ENCODE measurements at places on chromosomes 7 and 10.
A peak's percentile ranks its signal among the peaks of the same experiment; 100 is the strongest.

GRCh38 chr7:29281782-29282541 lies 87.4 kb downstream of the CHN2 start:
- no peak for DNase-seq

DNA sequence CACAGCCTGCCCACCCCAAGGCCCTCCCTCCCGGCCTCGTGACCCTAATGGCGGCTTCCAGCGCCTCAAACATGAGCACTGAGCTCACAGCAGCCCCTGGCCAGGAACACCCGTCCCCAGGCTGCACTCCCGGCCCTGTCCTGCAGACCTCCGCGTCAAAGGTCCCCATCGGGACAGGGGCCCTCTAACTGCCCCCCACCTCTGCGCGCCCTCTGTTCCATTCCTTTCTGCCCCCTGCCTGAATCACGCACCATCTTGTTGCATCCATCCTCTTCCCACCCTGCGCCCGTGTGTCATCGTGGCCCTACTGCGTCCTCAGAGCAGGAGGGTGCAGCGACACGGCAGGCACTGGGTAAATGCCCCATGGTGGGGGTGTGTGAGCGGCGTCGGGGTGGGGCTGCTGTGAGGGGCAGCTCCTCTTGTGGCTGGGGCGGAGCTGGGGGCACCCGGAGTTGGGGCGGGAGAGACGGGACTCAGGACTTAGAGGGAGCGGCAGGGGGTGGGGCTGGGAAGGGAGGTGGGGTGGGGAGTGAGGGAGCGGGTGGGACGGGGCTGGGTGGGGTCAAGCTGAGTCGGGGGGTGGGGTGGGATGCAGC lies 13.4 kb downstream of the SLC29A4 start:
- peak; percentile 19 for DNase-seq

DNA sequence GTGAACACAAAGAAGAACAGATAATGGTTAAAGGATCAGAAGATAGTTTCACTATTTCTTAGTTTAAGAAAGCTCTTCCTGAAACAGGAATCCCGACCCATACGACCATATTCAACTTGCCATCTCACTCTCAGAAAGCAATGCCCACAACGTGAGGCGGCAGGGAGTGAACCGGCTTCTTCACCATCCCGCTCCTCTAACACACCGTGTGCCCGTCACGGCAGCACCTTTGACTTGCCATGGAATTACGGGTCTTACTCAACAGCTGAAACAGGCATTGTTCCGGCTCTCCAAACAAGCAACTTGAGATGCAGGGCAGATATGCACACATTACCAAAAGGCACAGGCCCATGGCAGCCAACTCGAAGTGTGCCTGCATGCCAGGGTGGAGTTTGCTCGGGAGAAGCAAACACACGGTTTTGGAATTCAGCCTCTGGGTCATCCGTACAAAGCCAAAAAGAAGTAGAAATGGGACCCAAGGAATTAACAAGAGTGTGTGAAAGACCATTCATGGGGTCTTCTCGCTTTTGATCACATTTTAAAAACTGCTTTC lies 293.6 kb downstream of the DNAJB6 start:
- no peak for DNase-seq

- DNase-seq: no peak
These were observed 58.5 kb upstream of the MKX start for GRCh38 chr10:27804136-27804535.

GRCh38 chr10:59561477-59562121 lies 148.1 kb downstream of the SLC16A9 start:
- DNase-seq: no peak

DNA sequence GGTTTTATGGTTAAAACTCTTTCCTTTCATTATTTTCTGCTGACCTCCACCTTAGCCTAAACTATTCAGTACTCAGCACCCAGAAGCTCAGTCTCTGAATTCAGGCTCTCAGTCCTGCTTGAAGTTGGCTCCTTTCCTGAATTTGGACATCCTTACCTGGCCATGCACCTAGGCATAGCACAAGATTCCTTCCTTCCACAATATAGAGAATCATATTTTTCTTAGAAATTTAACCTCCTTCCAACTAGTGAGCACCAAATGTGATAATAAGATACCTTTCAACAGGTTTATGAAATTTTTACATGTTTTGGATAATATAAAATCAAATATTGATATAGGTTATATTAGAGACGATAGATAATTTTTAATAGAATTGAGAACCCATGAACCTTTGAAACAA lies 905.6 kb upstream of the GHITM start:
- no peak for DNase-seq

GRCh38 chr10:28302012-28302637 lies 739 bp downstream of the MPP7 start:
- no peak for DNase-seq

DNA sequence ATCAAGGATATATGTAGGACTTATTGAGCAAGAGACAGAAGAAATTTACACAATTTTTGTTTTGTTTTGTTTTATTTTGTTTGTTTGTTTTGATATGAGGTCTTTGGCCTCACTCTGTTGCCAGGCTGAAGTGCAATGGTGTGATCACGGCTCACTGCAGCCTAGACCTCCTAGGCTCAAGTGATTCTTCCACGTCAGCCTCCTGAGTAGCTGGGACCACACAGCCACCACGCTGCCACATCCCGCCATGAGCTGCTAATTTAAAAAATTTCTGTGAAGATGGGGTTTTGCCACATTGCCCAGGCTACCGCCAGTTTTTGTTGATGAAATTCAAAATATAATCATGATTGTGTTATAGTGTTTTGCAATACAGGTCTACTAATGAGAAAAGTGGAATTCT lies 54.9 kb downstream of the ZNF487 start:
- DNase-seq: no peak

DNA sequence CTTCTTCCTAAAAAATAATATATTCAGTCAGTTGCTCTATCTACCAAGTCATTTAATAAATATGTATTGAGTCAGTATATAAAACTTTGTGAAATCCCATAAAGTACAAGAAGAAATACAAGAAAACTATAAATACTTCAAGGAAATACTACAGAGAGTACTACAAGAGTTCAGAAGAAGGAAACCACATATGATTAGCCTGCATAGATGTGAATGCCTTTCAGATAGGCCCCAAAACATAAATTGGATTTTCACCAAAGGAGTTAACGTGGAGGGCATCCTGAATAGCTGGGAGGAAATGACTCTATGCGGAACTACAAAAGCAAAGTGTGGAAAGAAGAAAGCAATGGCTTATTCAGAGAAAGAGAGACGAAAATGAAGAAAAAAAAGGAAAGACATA lies 120.1 kb downstream of the LRRN3 start:
- DNase-seq: no peak

DNA sequence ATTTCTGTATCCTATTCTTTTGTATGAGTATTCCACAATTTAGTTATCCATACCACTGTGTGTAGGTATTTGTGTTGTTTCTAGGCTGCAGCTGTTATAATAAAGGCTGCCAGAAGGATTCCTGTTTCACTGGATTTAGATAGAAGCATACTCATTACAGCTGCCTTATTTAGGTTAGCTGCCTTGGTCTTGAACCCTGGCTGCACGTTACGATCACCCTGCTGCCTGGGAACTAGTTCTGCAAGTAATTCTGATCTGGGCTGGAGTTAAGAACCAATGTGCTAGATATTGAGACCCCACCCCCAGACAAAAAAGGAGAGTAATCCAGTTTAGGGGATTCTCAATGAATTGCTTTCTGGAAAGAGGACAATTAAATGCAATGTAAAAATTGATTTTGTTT lies 43.1 kb downstream of the CCDC71L start:
- DNase-seq: no peak

- no peak for DNase-seq
These were observed 63.8 kb downstream of the SLC37A3 start for GRCh38 chr7:140334341-140335057.

DNA sequence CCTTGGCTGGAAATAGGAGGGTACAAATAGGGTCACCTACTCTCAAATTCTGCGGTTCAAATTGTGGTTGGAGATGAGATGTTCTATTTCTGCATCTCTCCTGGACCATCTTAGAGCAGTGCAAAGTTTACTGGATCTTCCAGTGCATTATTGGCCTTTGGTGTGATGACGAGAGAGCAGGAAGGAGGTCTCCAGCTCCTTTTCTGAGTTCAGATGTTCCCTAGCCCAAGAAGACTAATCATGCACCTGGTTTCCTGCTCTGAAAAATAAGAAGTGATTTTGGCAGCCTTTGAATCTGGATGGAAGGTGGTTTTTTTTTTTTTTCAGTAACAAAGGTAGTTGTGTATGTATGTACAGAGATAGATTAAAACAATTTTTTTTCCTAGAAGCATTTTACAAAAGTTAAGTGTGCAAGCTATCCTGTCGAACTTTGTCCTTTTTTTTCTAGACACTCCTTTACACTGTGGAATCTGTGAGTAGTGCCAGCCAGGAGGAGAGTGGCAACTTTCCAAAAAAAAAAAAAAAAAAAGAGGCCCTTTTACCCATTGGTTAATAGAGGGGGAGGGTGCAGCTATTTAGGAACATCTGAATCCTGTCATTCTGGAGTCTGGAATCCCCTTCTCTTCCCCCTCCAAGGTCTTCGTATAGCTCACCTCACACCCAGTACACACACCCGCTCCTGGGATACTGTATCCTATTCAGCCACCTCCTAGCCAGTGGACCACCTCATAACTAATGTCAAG lies 26.3 kb downstream of the PAPSS2 start:
- DNase-seq: no peak

DNA sequence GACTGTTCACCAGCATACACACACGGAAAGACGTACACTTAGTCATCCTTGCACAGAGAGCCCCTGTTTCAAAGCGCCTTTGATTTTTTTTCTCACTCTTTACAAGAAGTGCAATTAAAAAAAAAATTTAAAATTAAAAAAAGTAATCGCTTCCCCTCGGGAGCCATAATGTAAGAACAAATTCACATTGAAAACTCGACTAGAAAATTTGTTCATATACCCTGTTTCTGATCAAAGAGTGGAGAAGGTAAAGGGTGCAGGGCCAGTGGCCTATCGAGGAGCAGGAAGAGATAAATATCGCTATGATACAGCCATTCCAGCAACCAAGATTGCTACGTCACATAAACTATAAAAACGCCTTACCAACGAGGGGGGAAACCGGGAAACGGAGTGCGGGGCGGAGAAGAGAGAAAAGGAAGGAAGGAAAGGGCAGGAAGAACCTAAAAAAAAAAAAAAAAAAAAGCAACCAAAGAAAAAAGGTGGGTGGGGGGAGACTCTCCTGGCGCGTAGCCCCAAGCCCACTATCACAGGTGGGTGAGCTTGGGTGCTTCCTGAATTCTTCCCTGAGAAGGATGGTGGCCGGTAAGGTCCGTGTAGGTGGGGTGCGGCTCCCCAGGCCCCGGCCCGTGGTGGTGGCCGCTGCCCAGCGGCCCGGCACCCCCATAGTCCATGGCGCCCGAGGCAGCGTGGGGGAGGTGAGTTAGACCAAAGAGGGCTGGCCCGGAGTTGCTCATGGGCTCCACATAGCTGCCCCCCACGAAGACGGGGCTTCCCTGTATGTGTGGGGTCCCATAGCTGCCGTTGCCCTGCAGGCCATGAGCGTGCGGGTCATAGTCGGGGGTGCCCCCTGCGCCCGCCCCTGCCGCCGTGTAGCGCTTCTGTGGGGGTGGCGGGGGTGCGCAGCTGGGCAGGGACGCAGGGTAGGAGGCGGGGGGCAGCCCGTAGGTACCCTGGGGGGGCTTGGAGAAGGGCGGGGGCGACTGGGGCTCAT lies 5.2 kb upstream of the HOXA2 start:
- DNase-seq: no peak

DNA sequence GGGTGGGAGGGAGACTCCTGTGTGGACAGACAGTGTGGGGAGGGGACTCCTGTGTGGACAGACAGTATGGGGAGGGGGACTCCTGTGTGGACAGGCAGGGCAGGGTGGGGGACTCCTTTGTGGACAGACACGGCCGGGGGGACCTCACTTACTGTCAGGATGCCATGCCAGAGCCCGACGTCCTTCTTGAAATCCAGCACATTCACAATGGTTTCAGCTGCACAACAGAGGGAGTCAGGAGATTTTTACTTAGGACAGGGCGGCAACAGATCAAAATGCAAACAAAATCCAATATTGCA lies 252.3 kb downstream of the ZMYND11 start:
- DNase-seq: no peak

DNA sequence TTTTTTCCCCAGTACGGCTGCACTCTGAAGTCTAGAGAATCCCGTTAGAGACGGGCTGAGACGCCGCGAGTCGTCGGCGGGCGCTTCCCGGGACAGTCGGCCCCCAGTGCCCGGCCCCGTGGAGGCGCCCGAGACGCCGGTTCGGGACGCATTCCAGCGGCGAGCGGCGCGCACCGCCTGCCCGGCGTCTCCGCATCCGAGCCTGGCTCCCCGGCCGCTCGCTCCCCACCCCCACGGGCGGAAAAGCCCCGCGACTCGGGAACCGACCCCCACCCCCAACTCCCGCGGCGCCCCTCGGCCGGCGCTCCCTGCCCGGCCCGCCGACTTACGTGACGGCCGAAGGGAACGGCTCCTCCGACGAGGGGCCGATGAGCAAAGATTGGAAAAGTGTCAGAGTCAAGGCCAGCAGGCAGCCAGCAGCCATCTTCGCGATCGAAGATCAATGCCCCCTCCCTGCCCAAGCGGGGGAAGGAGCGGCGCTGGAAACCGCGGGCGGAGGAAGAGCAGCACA lies 486 bp downstream of the CACNA2D1 start:
- no peak for DNase-seq

DNA sequence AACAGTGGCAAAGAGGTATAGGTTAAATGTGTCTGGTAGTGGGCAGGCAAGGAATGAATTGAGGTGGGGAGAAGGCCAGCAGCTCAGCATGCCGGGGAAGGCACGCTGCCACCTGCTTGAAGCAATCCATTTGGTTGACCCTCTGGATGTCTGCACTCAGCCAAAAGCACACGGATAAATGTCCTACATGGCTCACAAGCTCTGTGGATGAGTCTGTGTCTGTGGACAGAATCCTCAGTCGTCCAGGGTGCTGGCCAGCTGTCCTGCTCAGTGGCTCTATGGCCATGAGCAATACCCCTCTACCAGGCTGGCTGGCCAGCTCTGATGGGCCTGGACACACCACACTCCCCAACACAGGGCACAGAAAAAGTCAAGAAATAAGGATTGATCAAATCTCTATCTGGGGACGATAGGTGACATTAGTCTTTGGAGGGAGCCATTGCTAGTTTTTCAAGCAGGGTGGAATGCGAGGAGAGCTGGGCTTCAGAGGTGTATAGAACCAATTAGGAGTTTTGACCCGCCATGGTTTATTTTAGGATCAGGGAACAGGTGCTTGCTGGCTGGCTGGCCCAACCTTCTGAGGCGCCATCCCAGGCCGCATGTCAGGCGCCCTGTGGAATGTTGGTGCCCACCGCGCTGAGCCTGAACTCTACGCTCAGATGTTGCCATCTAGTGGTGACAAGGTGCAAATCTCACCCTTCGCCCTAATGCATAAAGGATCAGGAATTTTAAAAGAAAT lies 493.4 kb downstream of the TNS3 start:
- no peak for DNase-seq
